CD4-positive, alpha-beta T cell treated with Interleukin-12 subunit alpha and Interleukin-12 subunit beta, for 1 hour (primary cell): ENCODE measurements at places on chromosomes 4 and X.
A peak's percentile ranks its signal among the peaks of the same experiment; 100 is the strongest.

DNA sequence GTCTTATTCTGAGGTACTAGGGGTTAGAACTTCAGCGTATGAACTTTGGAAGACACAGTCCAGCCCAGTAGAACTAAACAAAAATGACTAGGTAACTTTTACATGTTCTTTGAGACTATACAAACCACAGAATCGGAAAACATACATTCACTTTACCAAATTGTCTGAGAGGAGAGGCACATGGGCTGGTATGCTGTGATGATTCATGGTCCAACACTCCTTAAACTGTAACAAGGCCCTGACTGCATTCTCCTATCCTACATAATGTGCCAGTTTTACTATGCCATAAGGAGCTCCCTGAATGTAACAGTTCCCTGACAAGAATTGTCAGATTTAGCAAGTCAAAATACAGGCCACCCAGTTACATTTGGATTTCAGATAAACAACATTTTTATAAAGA, 640.0 kb downstream of the RAB28 start:
- DNase-seq = no peak

DNA sequence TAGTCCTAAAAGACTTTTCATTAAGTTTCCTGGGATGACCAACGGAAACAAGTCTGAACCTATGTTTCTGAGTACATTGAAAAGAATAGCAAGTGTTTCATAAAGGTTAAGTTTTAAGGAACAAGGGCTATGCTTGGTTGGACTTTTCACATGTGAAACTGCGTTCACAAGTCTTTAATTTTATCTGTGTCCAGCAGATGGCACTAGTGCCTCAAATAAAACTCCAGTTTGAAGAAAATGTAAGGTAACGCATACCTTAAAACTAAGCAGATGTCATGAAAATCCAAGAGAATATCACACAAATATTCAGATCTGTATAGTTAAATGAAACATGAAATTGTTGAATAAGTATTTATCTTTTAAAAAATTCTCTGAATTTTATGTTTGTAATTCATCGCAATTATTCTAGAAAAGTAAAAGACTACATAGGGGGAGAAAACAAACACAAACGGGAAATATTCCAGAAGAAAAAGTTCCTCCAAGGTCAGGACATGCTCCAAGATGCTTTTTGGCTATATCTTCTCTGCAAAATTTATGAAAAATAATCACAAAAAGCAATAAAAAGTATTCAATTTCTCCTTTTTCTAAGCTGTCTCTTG, 89.6 kb upstream of the MAD2L1 start:
- peak; percentile 68 for DNase-seq

- DNase-seq = peak; percentile 65
Measured at GRCh38 chr4:98446499-98447375, 185.6 kb downstream of the RAP1GDS1 start.

DNA sequence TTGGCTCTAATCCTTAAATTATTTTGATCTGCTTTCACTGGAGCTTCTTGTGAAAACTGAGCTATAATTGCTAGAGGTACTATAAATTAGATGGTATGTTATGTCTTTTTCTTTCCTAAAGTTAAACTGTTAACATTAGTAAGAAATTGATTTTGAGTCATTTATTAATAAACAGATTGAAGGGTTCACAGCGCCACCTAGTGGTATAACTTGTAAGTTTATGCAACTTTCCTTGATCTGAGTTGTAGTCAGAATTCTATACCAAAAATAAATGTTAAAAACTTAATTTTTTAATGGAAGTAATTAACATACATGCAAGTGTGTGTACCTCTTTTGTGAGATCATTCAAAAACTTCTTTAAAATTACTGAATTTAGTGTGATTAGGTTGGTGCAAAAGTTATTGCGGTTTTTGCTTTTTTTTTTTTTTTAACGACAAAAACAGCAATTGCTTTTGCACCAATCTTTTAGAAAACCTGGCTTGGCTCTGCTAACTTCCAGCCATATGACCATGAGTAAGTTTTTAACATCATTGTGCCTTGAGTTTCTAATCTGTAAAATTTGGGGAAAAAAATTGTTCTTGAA, 151.5 kb downstream of the CENPC start:
- peak; percentile 32 for DNase-seq

DNA sequence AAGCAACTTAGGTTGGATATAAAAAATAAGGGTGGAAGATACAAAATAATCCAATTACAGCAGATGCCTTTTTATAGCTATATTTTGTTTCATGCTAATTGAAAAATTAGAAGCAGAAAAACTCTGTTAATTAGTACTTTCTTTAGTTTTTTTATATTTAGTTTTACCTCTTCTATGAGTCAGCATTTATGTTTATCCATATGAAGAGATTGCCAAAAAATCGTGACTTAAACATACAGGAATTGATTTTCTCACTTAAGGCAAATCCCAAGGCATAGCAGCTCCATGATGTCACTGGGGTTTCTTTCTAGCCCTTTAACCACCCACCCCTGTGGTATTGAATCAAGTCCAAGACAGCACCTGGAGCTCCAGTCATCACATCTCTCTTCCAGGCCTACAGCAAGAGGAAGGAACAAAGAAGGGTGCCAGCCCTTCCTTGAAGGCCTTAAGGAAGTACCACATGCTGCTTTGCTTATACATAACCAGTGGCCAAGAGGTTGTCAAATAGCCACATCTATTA, 365.8 kb upstream of the TENM3 start:
- DNase-seq = no peak

- DNase-seq = no peak
Measured at GRCh38 chrX:46044486-46044885, 500.7 kb downstream of the ZNF674 start.

GRCh38 chrX:115333446-115333845, 43.9 kb downstream of the LUZP4 start:
- DNase-seq = no peak

GRCh38 chr4:94856030-94856429, 98.3 kb downstream of the BMPR1B start:
- no peak for DNase-seq

DNA sequence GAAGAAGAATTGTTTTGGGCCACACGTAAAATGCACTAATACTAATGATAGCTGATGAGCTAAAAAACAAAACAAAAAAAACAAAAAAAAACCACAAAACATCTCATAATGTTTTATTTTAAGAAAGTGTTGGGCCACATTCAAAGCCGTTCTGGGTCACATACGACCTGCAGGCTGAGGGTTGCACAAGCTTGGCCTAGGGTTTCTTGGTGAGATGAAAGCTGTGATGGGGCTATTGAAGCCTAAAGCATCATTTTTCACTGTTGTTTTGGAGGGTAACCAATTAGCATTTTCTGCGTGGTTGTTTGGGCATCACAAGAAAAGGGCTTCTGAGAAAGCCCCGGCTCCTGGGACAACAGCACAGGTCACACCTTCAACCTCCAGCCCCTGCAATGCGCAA, 42.5 kb upstream of the ZNF157 start:
- DNase-seq = no peak

DNA sequence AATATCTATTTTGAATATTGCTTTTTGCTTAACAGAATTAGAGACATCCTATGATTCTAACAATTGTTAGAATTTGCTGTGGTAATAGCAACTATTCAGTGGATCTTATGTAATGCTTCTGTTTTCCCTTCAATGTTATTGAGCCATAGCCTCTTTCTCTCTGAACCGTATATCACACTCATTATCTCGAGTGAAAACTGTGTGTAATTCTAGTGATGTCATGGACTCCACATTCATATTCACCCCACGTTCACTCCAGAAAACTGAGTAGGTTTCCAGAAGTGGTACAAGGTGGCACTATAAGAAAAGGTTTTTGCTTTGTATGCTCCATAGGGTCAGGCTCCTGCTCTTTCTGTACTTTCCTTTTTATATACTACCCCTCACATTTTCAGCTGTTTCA, 534.3 kb upstream of the PABPC4L start:
- DNase-seq = no peak

GRCh38 chr4:21649391-21650090, 299.0 kb downstream of the KCNIP4 start:
- no peak for DNase-seq

DNA sequence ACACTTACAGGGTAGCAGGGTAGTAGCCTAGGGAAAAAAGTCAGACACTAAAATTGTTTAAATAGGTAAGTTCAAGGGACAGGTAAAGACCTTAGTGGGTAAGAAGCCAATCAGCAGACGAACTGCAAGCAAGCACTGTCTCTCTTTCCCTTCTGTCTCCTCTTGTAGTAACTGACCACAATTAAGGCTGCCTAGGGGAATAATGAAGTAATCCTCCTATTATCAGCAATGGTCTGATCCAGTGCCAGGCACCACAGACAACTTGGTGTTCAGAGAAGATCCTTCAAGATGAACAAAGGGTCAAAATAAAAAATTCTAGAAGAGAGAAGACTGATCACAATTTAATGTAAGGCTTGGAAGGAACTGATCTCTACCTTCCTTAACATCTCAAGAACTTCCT, 62.9 kb downstream of the ELOVL6 start:
- no peak for DNase-seq

GRCh38 chr4:88398381-88398780, 19.7 kb downstream of the HERC6 start:
- DNase-seq = no peak

DNA sequence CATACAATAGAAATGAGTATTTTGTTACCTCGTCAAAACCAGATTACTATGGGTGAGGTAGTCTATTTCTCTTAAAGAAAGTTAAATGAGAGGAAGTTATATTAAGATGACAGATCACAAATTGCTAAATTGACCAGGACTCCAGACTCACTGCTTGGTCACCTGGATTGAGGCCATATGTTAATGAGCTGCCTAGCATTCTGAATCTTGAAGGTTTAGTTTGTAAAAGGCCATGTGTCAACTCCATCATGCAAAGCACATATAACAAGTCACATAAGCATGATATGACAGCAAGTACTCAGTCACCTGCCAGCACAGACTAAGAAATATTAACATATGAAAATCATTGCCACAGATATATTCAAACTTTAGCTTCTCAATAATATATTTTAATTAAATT, 72.6 kb downstream of the EPHA5 start:
- DNase-seq = no peak

- DNase-seq = no peak
Measured at GRCh38 chr4:10960389-10960788, 275.8 kb upstream of the CLNK start.

DNA sequence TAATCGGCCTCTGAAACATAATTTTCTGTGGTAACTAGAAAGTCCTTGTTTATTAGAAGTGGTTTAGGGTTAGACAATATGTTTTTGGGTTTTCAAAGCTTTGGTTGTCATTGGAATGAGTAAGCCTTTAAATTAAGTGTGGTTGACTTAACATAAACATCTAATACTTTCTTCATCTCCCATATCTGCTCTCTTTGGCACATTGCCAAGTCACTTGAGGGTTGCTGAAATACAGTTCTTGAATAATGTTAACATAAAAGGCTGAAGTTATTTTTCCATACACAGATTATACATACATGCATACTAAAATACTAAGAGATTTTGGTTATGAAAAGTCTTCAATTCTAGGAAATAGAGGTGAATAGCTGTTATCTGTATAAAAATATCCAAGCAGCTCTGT, 241.7 kb upstream of the BMP3 start:
- DNase-seq = no peak

- no peak for DNase-seq
Measured at GRCh38 chr4:158008551-158009218, 164.1 kb downstream of the GASK1B start.

DNA sequence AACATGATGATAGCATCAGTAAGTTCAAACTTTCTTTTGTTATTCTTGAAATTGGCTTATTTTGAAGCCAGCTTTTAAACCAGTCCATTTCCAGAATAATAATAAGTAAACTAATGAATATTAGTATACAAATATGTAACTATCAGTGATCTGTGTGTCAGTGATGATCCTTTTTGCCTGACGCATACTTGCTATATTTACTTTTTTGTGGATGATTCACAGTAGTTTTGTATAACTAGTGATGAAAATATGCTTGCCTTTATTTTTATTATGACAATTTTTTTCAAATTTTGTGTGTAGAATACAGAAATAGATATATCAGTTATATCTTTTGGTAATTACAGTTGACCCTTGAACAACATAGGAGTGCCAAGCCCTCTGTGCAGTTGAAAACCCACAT, 49.5 kb downstream of the USP53 start:
- DNase-seq = no peak

GRCh38 chrX:4382273-4382672, 668.8 kb upstream of the PRKX start:
- DNase-seq = no peak

DNA sequence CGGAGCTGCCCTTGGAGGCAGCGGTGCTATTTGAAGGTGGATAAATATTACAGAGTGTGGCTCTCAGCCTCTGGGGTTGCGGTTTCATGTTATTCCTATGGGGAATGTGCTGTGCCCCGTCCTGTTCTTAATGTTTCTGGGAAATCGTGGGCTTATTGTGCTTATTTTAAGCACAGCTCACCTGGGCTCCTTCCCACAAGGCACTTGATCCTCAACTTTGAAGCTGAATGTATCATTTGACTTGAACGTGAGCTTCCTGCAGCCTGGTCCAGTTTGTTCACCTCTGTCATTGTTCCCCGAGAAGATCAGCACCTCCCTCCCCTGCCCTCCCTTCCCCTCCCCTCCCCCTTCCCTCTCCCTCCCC, 3.9 kb downstream of the SORCS2 start:
- no peak for DNase-seq

DNA sequence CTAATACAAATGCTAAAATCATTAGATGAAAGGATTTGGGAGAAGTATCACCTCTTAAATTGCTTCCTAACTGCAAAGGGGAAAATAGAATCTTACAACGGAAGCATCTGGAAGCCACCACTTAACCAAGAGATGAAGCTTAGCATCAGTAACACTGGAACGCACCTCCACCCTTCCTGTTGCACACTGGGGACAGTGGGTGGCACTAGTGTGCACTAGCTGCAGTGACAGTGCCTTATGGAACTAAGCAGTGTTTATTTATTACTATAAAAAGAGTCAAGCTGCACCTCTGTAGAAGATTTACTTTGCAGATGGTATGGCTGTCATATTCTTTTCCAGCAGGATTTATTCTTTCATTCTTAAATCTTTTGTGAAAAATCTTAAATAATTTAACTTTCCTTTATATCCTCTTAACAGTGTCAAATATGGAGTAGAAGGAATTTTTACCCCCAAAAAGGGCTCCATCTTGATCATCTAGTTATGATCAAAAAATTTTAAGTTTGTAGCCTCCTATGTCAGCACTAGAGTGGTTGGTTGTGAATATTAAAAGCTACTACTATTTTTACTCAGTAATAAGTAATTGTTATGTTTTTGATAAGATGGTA, 76.7 kb downstream of the SCD5 start:
- peak; percentile 11 for DNase-seq

- DNase-seq = no peak
Measured at GRCh38 chr4:105894660-105895582, at the start of gene NPNT. Gene NPNT, plus strand, starts transcription at chr4:105895471. Its CDS starts 182 bp downstream, at chr4:105895653.

DNA sequence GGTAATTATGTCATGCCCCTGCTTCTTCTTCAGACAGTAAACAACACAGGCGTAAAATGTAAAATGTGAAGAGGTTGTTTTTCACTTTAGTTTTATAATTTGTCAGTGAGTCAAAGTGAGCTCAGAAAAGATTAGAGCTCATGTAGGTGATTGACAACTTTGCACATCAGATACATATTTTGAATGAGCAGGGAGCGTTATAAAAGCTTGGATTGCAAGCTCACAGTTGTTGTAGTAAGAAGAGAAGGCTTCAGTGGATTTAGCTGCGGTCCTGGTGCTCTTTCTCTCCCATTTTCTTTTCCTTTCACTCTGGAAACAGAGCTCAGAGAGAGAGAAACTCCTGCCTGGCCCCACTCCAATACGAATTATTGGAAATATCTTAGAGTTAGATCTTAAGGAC, 26.4 kb downstream of the MTMR1 start:
- no peak for DNase-seq

GRCh38 chr4:36900446-36900987, 344.0 kb upstream of the NWD2 start:
- DNase-seq = no peak
